ENCODE measurements at places on chromosomes 1 and 21.

DNA sequence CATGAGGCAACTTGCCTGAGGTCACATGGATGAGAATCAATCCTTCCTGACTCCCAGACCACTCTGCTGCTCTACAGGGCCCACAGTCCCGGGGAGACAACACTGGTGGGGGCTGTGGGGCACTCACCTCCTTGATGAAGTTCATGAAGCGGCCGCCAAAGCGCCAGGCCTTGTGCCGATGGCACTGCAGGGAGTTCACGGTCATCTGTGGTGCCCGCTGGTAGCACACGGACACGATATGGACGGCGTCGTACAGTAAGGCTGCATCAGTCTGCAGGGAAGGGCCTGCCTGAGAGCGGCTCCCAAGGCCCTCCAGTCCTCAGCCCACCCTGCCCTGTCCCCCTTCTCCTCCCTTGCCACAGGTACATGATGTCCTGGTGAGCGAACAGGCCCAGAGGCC lies 175.3 kb downstream of the GRIK3 start:
- DNase-seq, result no peak

DNA sequence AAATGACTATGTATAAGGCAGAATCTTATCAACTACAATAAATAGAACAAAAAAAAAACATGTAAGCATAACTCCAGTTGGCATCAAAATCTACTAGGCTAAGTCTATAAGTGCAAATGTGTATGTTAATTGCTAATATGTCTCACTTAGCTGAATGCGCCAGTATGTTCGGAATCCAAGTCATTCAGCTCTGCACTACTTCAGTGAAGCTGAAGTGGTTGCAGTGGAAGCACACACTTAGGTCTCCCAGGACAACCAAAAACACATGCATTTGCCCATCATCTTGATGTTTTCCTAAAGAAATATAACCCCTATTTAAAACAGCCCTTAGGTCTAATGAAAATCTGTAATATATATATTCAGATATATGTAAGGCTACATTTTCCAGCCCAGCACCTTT lies 41.0 kb upstream of the RGS2 start:
- DNase-seq, result no peak

- DNase-seq, result no peak
Measured at GRCh38 chr1:3207217-3207848, 138.3 kb downstream of the PRDM16 start.

DNA sequence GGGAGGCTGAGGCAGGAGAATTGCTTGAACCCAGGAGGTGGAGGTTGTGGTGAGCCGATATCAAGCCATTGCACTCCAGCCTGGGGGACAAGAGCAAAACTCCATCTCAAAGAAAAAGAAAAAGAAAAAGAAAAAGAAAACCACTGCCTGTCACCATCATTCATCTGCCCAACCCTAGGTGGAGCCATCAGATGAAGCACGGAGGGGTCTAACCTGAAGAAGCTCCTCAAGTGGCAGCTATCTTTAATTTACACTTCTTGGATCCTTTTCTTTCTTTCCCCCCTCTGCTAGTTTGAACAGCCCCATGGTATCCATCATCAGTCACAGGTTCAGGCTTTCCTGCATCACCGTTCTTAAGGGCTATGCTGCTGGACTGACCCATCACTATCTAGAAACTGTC lies 57.0 kb downstream of the PLEKHA6 start:
- DNase-seq, result no peak

DNA sequence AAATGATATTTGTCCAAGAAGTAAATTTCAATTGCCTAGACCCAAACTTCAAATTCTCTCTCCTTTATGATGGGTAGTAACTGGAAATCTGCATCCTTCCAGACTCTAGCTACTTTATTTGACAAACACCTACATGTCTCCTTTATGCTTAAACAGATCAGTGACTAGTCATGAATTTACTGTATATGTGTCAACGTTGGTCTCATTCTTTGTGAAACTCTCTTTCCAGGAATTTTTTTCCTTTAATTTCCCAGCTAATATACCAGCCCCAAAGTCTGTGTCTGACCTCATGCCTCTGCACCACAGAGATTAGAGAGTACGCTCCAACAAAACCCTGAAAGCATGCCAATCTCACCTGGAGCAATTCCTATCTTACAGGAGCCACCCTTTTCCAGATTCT lies 811.2 kb upstream of the NCAM2 start:
- DNase-seq, result no peak

Measured in activated naive CD4-positive, alpha-beta T cell treated with anti-CD3 and anti-CD28 coated beads, Interleukin-2, amount 10 ng/mL, durations not matched to agents 7 days and 5 days (primary cell).